Retina (tissue), 1 donor: ENCODE measurements at places on chromosomes 16 and 17.

GRCh38 chr17:48603959-48604769 lies 622 bp downstream of the HOXB6 start:
- DNase-seq, result no peak

GRCh38 chr16:2586241-2586640 lies 48.4 kb downstream of the PDPK1 start:
- no peak for DNase-seq

- DNase-seq, result no peak
Observed at GRCh38 chr16:17963185-17963836, 373.2 kb downstream of the NPIPA8 start.

GRCh38 chr17:80833952-80834892 lies 157.4 kb upstream of the CHMP6 start:
- DNase-seq, result no peak

GRCh38 chr16:23435500-23435899 lies 17.5 kb downstream of the COG7 start:
- peak; percentile 51 for DNase-seq

DNA sequence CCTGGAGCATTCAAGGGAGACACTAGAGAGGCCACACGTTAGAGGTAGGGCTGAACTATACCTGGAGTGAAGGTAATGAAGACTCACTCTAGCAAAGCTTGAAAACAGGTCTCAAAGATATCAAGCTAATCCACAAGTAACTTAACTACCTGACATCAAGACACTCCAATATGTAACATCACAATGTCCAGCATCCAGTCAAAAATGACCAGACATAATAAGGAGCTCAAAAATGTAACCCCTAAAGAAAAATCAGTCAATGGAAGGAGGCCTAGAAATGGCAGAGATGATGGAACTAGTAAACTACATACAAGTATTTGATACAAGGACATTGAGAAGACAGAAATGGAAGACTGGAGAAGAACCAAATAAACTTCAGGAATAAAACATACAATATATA lies 6.0 kb downstream of the TEKT3 start:
- no peak for DNase-seq

DNA sequence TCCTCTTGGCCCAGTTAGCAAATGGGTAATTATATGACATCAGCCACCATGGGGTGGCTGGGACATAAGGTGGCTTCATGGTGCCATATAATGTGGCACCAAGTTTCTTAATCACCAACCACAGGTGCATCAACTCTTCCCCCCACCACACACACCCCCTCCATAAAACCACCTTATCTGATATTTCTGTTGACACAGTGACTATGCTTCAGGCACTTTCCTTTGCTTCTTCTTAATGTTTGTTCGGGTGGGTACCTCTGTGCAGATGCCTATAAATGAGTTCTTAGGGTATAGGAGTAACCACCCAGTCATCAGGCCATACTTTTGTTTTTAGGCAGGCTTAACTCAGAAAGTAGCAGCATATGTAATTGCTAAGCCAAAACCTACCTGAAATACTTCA lies 29.5 kb downstream of the RNF43 start:
- DNase-seq, result no peak

DNA sequence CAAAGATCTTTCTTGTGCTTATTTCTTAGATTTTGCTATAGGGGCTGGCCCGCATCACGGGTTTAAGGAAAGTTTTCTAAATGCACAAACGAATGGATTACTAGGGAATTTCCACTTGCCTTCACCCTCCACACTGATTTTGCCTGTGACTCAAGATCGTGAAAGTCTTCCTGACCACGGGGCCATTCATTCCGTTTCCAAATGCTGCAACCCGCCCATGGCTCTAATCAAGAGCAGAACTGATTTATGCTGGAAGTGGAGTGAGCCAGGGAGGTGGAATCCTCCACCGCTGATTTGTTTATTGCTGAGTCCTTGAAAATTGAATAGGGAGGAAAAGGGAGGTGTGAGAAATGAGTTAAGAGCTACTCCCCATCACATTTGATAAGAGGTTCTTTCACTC lies 52.4 kb downstream of the CA10 start:
- no peak for DNase-seq

DNA sequence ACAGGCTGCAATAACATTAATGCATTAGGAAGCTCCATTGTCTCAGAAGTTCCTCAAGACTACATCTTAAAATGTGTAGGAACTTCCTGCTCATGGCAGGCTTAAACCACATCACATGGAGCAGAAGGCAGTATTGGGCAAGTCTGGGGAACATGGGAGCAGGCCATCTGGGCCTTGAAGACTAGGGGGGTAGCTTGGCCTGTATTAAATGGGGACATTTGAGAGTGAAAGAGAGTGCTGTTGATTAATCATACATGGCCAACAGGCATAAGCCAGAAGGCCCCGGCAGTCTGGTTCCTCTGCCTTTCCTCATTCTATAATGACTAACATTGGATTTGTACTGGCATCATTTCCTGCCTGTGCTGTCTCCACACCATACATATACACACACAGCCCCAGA lies 25.2 kb upstream of the SLC5A11 start:
- DNase-seq, result no peak

DNA sequence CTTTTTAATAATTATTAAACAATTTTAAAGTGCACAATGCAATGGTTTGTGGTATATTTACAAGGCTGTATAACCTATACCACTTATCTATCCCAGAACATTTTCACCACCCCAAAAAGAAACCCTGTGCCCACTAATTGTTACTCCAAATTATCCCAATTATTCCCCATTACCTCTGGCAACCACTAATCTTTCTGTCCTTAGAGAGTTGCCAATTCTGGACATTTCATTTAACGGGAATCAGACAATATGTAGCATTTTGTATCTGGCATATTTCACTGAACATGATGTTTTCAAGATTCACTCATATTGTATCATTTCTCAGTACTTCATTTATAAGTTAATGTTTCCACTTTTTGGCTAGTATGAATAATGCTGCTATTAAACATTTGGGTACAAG lies 103.1 kb upstream of the NACA2 start:
- no peak for DNase-seq

- no peak for DNase-seq
Observed at GRCh38 chr16:84427553-84427952, 59.2 kb downstream of the ATP2C2 start.

- DNase-seq, result peak; percentile 20
Observed at GRCh38 chr16:47463771-47464624, 2.9 kb downstream of the PHKB start.

- no peak for DNase-seq
Observed at GRCh38 chr17:50913120-50913519, 47.0 kb upstream of the TOB1 start.

GRCh38 chr16:1642148-1642547 lies 30.0 kb downstream of the CRAMP1 start:
- DNase-seq, result no peak

- DNase-seq, result peak; percentile 84
Observed at GRCh38 chr16:46830417-46830901, 521 bp downstream of the C16orf87 start.
